ENCODE measurements at places on chromosomes 5 and 9.

GRCh38 chr5:56985936-56986625 lies 34.2 kb upstream of the MIER3 start:
- DNase-seq: no peak

GRCh38 chr5:177605667-177606066 lies 5.7 kb downstream of the B4GALT7 start:
- no peak for DNase-seq

GRCh38 chr5:68875351-68875750 lies 218.5 kb upstream of the SLC30A5 start:
- DNase-seq: no peak

- no peak for DNase-seq
These were observed 214.2 kb downstream of the GABRB2 start for GRCh38 chr5:161332343-161332742.

- DNase-seq: no peak
These were observed 77.0 kb downstream of the NEK6 start for GRCh38 chr9:124334568-124335319.

Data from WTC11 (cell line).